ENCODE measurements at places on chromosomes 4 and X.

DNA sequence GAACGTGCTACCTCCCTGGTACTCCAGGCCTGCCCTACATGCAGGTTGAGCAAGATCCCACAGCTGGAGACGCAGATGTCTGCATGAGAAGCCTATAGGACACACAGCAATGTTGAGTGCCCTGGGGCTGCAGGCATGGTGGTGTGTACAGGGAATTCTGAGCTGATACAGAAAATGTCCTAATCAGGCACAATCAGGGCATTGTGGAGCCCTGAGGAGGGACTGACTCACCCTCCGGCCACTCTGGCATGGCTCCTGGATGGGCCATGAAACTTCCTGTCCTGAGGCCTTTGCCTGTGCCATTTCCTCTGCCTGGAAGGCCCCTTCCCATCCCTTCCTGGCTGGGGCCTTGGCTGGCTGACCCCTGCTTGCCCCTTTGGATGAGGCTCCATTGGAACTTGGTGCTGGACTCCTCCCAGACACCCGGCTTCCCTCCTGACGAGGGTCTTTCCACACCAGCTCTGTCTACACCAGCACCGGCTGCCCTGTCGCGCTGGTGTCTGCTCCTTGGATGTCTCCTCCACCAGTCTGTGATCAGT is 16.7 kb upstream of the AFAP1 start:
- DNase-seq = no peak

DNA sequence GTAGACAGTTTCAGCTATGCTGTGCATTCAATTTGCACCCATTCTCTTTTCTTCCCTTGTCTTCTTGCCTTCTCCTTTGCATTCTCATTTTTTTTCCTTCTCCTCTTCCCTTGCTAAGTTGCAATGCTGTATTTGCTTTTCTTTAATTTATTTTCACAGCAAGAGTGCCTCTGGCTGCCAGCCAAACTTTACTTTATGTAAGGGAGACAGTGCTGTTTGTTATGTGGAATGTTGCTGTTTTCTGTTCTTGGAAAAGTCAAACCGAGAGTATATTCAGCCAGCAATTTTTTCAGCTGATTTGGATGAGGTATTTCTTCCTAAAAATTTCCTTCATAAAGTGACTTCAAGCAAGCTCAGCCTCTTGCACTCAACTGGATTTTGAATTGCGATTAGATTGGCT is 1293.4 kb downstream of the ARAP2 start:
- DNase-seq = no peak

DNA sequence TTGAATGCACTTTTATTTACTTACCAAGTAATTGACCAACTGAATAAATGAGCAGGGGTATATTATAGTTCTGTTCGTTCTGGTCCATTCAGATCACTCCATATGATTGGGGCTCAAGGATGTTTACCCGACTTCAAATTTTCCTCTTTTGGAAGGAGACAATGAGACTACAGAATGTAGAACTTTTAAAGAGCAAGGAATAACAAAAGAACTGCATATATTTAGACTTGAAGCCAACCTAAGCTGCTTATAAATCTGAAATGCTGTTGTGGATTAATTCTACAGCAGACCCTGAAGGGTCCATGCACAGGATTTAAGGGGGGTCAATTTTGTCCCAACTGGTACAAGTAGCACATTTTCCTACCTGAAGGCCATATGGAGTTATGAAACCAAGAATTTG is 610.8 kb downstream of the RAB28 start:
- DNase-seq = no peak

GRCh38 chr4:86100539-86101215 is 259.2 kb downstream of the MAPK10 start:
- no peak for DNase-seq

GRCh38 chr4:44638091-44638490 is 13.3 kb downstream of the YIPF7 start:
- no peak for DNase-seq

GRCh38 chr4:33975995-33976394 is 2268.3 kb downstream of the ARAP2 start:
- no peak for DNase-seq

- no peak for DNase-seq
Observed at GRCh38 chr4:11009281-11009680, 324.7 kb upstream of the CLNK start.

- no peak for DNase-seq
Observed at GRCh38 chr4:141713185-141713584, 76.8 kb downstream of the IL15 start.
